Kidney tubule cell (primary cell): ENCODE measurements at places on chromosomes 11 and 22.

GRCh38 chr22:43421914-43422615 lies 10.3 kb downstream of the MPPED1 start:
- no peak for DNase-seq

DNA sequence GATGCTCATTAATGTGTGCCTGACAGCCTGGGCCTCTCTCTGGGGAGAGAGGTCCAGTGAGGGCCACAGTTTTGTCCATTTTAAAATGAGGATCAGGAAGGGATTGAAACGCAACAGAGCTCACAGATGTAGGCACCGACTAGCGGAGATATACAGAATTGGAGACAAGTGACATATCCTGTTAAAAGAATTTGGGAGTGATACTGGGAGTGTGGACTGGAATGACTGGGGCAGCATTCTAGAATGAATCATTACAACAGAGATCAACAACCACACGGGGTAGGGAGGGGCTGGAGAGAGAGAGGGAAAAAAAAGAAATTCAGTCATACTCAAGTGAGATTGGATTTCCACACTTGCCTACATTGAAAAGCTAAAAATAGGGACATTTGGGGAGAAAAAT lies 2.5 kb upstream of the NCAM1 start:
- peak; percentile 26 for DNase-seq

GRCh38 chr11:101987370-101987769 lies 59.9 kb upstream of the CFAP300 start:
- DNase-seq = no peak

- DNase-seq = peak; percentile 67
These were observed 57.5 kb downstream of the BTG4 start for GRCh38 chr11:111454561-111455192.

DNA sequence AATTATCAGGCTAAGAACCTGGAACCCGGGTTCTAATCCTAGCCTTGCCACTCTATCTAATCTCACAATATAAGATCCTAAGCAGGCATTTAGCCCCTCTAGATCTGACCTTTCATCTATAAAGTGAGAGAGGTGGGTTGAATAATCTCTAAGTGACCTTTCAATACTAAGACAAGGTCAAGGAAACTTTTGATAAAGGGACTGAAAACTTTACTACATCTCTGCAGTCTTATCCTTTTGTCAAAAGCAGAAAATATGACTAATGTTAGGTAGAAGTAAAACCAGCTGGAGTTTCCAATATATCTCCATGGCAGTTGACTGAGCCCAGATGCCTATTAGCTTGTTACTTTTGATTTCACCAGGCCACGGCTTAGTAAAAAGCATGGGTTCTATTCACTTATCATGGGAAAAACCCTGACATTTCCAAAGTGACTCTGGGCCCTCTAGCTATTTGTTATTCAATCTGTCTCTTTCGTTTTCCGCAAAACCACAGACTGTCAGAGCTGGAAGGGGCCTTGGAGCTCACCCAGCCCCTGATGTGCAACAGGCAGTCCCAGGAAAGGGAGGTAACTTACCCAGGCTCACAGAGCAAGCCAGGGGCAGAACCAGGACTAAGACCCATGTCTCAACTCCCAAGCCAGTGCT lies 75.8 kb downstream of the RAB30 start:
- no peak for DNase-seq

- no peak for DNase-seq
These were observed 222.6 kb upstream of the CCDC90B start for GRCh38 chr11:83508804-83509203.

- DNase-seq = no peak
These were observed 20.2 kb downstream of the PVALB start for GRCh38 chr22:36796552-36797175.

DNA sequence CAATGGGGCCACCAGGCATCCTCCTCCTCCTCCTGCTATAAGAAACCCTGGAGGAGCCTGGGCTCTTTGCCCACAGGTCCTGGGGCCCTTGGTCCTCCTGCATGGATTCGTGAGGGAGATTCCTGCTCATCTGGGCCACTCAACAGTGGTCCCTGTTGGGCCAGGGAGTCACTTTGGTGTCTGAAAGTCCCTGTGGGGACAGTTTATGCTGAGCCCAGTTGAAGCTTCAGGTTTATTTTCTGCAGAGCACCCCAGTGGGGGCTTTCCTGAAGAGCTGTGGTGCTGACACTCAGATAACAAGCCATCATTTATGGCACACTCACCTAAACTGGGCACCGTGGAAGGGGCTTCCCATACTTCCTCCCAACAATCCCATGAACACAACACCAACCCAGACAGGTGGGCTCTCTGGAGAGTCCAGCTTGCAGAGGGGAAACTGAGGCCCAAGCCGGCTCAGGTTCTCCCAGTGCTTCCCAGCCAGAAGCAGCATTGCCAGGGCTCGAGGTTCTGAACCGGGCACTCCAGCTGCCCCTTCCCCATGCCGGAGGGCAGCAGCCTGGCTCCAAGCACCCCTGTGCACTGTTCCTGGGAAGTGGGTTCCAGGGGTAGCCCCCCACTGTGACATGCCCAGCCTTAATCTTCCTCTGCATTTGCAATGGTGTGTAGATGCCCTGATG lies 91.3 kb downstream of the MYEOV start:
- DNase-seq = no peak

DNA sequence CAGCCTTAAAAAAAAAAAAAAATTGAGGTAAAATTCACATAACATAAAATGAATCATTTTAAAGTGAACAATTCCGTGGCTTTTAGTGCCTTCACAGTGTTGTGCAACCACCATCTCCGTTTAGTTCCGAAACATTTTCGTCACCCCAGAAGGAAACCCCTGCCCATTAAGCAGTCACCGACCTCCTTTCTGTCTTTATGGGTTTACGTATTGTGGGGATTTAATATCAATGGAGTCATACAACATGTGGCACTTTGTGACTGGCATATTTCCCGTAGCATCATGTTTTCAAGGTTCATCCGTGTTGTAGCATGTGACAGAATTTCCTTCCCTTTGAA lies 65.5 kb downstream of the BCR start:
- DNase-seq = no peak

GRCh38 chr11:121206810-121207209 lies 85.8 kb upstream of the SC5D start:
- DNase-seq = no peak

- DNase-seq = peak; percentile 100
These were observed 1.7 kb upstream of the TOB2 start for GRCh38 chr22:41448189-41448808.

DNA sequence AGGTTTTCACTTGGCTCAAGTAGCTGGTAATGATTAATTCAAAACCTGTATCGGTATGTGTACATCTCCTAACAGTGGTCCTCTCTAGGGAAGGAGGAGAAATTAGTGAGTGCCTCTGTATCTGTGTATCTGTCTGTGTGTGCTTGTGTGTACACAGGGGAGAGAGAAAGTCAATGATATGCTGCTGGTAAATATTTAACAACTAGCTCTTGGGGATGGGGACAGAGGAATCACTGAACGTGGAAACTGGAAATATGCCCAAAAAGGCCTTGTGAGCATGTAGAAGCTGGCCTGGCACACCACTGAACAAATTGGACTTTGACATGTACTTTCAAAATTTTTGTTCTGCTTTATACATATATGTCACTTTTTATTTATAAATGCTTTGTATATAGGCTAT lies 214.0 kb upstream of the SYN3 start:
- DNase-seq = peak; percentile 49

DNA sequence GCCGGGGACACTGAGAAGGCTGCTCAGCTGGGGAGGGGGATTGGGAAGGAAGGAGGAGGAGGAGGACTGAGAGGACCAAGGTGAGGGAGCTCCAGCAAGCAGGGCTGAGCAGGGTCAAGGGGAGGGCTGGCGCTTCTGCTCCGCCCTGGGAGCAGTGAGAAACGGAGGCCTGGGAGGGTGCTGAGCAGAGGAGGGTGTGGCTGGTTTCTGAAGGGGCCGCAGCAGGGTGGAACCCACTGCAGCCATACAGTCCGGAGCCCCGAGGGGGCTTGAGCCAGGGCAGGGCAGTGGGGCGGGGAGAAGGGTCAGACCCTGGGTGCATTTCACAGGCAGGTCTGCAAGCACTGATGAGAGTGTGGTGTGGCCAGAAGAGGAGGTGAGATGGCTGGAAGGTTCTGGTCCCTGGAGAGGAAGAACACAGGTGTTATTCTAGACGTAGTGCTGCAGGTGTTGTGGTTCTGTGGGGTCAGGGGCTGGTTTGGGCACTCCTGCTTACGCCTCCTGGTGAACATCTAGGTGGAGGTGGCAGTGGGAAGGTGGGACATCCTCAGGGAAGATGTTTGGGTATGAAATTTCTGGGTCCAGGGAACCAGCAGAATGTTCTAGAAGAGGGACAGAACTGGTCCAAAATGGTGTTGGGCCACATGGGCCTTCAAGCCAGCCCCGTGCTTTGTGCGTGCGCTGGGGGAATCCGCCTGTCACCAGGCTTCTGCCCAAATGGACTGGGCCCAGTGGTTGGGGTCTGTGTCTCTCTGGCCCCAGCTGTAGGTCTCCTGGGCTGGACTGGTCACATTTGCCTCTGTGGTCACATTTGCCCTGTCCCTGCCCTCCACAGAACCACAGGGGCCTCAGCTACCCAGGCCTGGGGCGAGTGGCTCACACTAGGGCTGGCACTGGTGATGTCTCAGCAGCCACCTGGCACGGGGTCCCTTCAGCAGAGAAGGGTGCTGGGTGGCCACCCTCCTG lies 714.7 kb downstream of the BRD1 start:
- DNase-seq = no peak

GRCh38 chr11:65558930-65559509 lies 861 bp upstream of the LTBP3 start:
- DNase-seq = no peak

- no peak for DNase-seq
These were observed 68.8 kb downstream of the CECR2 start for GRCh38 chr22:17438026-17438425.

- DNase-seq = no peak
These were observed 99.0 kb upstream of the NECTIN1 start for GRCh38 chr11:119828006-119828405.

- peak; percentile 38 for DNase-seq
These were observed 88.4 kb downstream of the CCDC81 start for GRCh38 chr11:86463120-86463519.

GRCh38 chr11:57787920-57788702 lies 26.5 kb downstream of the CTNND1 start:
- DNase-seq = no peak
